ENCODE measurements at places on chromosomes 1 and 21.

- no peak for DNase-seq
Observed at GRCh38 chr1:245762396-245762910, 607.7 kb downstream of the KIF26B start.

DNA sequence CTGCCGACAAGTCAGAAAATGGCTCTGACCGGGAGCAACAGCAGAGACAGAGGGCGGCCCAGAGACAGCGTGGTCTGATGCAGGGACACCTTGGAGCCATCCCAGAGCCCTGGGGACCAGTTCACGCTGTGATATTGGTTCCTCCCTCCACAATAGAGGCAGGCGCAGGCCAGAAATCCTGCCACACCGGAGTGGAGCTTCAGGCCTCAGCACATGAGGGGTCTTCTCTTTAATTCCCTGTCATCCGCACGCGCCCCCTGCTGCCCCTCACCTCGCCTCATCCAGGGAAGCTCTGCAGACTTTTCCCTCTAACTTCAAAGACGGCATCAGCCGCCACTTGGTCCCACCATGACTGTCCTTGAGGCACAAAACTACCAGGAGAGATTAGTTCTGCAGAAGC, 75.5 kb upstream of the ANGPTL1 start:
- no peak for DNase-seq

GRCh38 chr1:110259770-110260169, 49.7 kb downstream of the KCNC4 start:
- no peak for DNase-seq

GRCh38 chr1:165143437-165144065, 213.0 kb downstream of the LMX1A start:
- DNase-seq = no peak

- DNase-seq = no peak
Observed at GRCh38 chr1:22236166-22236565, 93.3 kb upstream of the WNT4 start.

DNA sequence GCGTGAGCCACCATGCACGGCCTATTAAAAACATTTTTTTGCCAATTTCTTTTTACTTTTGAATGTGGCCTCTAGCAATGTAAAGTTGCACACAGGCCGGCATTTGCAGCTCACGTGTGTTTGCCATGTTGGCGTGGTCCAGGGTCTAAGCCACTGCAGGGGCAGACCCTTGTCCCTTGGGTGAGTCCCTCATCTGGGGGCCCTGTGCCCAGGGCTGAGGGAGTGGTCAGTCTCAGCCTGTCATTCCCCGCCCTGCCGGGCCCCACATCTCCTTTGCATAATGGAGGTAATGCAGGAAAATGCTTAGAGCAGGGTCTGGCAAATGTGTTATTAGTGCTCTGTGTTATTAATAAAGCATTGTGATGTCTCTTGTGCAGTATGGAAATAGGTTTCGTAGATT, 16.9 kb downstream of the AGPAT3 start:
- no peak for DNase-seq

DNA sequence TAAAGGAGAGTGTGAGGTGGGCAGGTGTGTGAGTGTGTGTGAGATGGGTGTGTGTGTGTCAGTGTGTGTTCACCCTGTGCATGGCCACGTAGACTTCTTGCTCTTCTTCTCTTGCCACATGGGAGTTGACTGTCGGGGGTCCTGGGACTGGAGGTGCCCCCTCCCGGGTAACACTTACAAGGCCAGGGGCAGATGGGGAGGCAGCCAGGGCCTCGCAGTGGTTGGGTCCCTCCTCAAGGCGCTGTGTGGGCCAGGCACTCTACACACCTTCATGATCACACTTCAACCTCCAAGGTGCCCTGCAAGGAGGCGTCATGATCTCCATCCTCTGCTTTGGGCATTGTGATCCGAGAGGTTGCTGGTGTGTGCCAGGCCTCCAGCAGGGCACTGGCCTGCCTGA, 2.3 kb downstream of the PLA2G2F start:
- no peak for DNase-seq

DNA sequence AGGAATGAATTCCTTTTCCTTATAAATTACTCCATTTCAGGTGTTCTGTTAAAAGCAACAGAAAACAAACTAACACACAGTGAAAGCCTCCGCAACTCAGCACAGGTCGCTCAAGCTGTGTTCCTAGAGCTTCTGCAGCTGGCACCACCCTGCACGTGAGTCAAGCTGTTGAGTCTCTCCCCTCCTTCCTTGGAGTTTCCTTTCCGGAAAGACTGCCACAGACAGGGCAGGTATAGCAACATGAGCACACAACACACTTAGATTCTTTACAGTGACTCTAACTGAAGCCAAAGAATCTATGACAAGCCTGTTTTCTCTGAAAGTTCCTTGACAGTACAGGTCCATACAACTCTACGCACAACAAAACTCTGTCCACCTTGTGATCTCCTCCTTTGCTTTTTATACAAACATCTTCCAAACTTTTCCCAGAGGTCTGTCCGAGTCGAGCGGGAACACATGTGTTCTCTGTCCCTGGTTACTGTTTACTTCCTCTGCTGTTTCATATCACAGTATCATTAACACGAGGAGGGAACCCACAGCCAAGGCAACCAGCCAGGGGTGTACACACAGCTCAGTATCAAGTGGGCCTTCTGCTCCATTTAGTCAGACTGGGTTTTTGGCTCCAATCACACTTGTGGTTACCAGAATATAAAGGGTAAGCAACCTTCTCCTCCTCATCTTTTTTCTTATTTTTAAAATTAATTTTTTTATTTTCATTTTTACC, 38.7 kb upstream of the DESI2 start:
- DNase-seq = no peak

DNA sequence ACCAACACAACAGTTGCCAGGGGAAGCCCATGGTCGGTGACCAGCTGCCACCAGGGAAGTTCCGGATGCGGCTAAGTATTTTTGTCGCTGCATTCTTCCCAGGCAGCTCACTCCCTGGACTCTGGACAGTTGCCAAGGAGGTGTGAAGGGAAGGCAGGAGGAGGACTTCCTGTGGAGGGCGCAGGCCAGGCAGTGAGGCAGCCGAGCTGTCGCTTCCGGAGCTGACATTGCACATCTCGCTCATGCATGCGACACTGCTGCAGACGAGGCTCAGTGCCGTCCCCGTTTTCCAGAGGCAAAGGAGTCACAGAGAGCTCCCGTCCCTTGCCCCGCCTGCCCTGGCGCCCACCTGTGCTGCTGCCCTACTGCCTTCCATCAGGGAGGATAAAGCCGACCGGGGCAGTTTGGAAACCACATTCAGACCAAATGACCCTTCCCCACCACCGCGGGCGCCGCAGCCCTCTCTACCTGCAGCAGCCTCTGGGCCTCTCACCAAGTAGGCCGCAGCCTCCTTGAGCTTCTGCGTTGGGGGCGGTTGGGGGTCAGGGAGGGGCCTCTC, 81.4 kb downstream of the NENF start:
- no peak for DNase-seq

- no peak for DNase-seq
Observed at GRCh38 chr1:168161459-168161858, 17.3 kb upstream of the TIPRL start.

- no peak for DNase-seq
Observed at GRCh38 chr1:220421508-220421907, 106.4 kb upstream of the MARK1 start.

DNA sequence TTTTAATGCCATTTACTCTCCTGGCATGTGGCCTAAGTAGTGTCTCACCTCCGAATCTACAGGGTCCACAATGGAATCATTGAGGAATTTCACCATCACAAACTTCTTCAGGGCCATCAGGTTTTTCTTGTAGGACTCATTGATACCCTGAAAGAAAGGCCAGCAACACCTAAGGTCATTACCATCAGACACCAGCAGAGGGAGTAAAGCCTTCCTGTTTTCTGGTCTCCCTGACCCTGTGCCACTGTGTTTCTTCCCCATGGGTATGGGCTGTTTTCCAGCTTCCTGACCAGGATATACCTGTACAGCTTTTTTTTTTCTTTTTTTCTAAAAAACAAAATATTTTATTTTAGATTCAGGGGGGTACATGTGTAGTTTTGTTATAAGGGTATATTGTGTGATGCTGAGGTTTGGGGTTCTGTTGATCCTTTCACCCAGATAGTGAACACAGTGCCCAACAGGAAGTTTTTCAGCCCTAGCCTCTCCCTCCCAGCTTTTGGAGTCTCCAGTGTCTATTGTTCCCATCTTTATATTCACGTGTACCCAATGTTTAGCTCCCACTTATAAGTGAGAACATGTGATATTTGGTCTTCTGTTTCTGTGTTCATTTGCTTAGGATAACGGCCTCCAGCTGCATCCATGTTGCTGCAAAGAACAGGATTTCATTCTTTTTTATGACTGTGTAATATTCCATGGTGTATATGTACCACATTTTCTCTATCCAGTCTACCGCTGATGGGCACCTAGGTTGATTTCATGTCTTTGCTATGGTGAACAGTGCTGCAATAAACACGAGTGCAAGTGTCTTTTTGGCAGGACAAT, 18.3 kb downstream of the PPT1 start:
- DNase-seq = no peak

DNA sequence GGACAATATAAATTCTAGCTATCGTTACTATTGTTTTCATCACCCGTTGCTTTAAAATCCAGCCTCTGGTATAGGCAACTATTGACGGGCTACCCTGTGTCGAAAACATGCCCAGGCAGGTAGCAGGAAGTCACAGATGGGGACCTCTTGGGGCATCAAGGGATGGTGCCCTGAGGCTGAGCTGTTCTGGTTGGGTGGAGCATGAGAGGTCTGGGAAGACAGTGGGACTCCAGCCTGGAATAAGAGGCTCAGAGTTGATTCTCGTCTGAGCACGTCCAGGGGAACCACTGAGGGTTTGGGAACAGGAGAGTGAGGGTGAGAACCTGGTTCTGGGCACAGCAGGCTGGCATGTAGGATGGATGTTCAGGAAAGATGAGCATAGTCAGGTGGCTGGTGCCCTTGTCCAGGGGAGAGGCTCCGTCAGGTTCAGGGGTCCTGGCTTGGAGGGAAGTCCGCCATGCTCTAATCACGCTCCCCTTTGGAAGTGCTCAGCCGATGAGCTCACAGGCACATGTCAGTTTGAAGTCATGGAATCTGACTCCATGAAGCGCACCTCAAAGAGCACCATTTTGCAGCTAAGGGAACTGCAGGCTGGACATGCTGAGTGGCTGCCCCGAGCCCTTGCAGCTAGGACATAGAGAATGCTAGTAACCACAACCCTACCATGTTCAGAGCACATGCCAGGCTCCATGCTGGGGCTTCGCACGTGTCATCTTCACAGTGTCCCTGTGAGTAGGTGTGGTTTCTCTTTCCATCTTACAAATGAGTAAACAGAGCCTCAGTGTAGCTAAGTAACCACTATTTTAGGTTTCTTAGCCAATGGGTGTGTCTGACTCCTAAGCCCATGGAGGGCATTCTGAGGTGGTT, 21.0 kb downstream of the PCSK9 start:
- DNase-seq = no peak

GRCh38 chr1:218930472-218931241, 243.0 kb upstream of the LYPLAL1 start:
- DNase-seq = no peak

DNA sequence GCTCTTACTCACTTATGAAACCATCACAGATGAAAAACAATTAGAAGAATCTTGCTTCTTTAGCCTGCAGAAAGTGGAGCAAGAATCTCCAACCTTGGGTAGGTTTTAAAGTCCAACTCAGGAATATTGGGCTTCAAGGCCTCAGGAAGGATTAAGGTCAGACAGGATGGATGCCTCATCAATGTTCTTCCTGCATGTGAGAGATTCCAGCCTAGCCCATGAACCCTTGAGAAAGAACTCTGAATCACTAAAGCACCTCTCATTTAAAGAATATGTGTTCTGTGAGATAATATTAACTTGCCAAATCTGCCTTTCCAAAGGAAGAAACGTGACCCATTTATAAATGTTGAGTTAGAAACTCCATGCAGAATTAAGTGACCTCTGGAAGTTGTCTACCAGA, 345.2 kb upstream of the CAMK1G start:
- DNase-seq = no peak

DNA sequence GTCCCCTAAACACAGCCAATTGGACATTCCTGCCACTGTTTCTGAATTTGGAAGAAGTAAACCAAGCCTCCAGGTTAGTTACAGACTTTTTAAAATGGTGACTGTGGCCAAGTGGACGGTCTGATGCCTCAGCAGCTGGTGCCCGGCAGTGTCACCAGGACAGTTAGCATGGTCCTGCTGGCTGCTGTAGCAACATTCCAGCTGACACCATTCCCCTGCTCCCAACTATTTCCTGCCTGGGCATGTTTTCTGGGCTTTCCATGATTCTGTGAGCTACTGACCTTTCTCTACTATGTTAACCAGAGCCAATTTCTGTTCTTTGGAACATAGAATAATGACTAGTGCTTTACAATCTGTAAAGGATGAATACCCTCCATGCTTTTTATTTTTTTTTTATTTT, 95.0 kb downstream of the TLR5 start:
- DNase-seq = no peak

GRCh38 chr1:28256197-28256827, 3.0 kb upstream of the SESN2 start:
- DNase-seq = no peak

DNA sequence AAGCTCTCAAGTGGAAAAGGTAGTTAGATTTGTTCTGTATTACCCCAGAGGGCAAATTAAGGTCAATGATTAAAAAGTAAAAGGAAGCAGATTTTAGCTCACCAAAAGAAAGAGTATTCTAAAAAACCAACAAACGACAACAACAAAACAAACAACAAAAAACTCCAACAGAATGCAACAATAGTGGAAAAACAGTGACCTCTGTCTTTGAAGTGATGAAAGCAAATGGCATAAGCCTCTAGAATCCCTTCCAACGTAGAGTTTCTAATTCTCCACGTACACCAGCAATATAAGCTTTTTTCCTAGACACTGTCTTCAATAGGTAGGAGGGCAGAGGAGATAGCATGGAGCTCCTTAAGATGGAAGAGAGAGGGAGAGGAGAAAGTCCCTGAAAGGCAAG, 359.1 kb downstream of the TTLL7 start:
- DNase-seq = no peak

- no peak for DNase-seq
Observed at GRCh38 chr1:181133969-181134418, 45.5 kb downstream of the IER5 start.

DNA sequence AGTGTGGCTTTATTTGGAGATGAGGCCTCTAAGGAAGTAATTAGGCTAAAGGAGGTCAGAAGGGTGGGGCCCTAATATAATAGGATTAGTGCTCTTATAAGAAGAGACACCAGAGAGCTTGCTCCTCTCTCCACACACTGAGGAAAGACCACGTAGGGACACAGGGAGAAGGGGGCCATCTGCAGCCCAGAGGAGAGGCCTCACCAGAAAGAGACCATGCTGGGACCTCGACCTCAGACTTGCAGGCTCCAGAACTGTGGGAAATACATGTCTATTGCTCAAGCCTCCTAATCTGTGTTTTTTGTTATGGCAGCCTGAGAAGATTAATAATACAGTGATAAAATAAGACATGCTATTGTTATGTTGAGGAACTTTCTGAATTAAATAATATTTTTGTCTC, 8.3 kb downstream of the RCAN1 start:
- DNase-seq = no peak

DNA sequence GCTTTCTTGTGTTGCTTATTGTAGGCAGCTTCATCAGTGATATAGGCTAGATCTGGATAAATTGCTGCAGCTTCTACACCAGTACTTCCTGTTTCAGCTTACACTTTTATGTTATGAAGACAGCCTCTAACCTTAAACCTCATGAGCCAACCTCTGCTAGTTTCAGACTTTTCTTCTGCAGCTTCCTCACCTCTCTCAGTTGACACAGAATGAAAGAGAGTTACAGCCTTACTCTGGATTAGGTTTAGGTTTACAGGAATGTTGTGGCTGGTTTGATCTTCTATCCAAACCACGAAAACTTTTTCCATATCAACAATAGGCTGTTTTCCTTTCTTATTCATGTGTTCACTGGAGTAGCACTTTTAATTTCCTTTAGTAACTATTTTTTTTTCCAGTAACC, 76.9 kb upstream of the RNPC3 start:
- no peak for DNase-seq

- no peak for DNase-seq
Observed at GRCh38 chr1:77556045-77556444, 126.4 kb downstream of the ZZZ3 start.
